ENCODE measurements at places on chromosomes 3 and 15.

- no peak for DNase-seq
Measured at GRCh38 chr15:27869697-27870281, 229.3 kb downstream of the OCA2 start.

- DNase-seq, result no peak
Measured at GRCh38 chr3:13594146-13594545, 45.2 kb downstream of the FBLN2 start.

- no peak for DNase-seq
Measured at GRCh38 chr3:104069114-104069513, 1297.6 kb upstream of the ALCAM start.

DNA sequence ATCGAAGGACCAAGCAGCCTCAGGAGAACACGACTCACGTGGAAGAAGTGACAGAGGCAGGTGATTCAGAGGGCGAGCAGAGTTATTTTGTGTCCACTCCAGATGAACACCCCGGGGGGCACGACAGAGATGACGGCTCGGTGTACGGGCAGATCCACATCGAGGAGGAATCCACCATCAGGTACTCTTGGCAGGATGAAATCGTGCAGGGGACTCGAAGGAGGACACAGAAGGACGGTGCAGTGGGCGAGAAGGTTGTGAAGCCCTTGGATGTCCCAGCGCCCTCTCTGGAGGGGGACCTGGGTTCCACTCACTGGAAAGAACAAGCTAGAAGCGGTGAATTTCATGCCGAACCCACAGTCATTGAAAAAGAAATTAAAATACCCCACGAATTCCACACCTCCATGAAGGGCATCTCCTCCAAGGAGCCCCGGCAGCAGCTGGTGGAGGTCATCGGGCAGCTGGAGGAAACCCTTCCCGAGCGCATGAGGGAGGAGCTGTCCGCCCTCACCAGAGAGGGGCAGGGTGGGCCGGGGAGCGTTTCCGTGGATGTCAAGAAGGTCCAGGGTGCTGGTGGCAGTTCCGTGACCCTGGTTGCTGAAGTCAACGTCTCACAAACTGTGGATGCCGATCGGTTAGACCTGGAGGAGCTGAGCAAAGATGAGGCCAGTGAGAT, 26.0 kb downstream of the SYNM start:
- DNase-seq, result no peak

GRCh38 chr15:97014001-97014400, 683.5 kb downstream of the NR2F2 start:
- no peak for DNase-seq

DNA sequence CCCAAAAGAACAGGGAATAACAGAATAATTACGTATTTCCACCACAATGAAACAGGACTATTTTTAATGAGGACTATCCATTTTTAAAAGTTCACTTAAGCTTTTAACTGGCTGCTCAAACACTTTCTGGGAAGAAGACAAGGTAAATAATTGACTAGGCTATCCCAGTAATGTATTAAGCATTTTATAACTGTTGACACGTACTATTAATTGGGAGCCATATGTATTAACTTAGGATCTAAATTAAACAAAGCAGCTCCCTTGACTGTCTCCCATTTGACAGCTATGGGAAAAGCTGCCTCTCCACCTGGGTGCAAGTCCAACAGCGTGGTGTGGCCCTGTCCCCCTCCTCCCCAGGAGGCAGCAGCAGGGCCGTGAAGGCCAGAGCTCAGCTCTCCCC, 36.1 kb downstream of the MYO5C start:
- no peak for DNase-seq

DNA sequence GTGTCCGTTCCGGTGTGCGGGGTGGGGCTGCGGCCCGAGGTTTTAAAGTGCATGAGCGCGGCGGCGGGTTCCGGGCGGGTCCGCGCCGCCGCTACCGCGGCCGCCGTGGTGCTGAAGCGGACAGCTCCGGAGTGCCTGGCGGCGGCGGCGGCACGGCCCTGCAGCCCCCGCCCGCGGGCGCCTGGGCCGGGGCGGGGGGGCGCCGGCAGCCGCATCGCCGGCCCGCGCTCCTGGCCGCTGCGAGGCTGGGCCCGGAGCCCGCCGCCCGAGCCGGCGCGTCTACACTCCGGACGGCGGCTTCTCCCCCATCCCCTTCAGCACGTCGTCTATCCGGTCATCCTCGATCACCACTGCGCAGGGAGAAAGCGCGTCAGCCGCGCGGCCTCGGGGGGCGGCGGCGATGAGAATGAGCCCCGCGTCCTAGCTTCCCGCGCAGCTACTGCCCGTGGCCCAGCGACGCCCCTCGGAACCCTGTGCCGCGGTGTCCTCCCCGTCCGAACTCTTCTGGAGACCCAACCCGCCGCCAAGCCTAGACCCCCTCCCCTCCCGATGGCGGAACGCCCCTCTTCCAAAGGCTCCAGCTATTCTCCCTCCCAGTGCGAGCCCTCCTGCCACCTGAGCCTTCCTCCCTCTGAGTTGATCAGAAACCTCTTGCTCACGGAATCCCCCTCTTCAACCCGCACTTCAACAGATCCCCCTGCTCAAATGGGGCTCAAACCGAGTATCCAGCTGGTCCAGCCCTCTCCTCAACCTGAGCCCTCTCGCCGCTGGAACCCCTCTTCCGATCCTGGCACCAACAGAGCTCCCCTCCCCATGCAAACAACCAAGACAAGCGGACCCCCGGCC, 1.3 kb downstream of the CAMK2N2 start:
- no peak for DNase-seq

All from stimulated activated CD4-positive, alpha-beta T cell treated with anti-CD3 and anti-CD28 coated beads, Interleukin-4, amount 100 ng/mL, for 48 hours (primary cell).